ENCODE measurements at places on chromosomes 13 and 19.

GRCh38 chr13:101267656-101268055, 148.7 kb downstream of the NALCN start:
- DNase-seq: peak; percentile 38

GRCh38 chr13:39956036-39956435, 300.6 kb downstream of the COG6 start:
- no peak for DNase-seq

GRCh38 chr13:92346046-92346445, 880.6 kb upstream of the GPC6 start:
- no peak for DNase-seq

DNA sequence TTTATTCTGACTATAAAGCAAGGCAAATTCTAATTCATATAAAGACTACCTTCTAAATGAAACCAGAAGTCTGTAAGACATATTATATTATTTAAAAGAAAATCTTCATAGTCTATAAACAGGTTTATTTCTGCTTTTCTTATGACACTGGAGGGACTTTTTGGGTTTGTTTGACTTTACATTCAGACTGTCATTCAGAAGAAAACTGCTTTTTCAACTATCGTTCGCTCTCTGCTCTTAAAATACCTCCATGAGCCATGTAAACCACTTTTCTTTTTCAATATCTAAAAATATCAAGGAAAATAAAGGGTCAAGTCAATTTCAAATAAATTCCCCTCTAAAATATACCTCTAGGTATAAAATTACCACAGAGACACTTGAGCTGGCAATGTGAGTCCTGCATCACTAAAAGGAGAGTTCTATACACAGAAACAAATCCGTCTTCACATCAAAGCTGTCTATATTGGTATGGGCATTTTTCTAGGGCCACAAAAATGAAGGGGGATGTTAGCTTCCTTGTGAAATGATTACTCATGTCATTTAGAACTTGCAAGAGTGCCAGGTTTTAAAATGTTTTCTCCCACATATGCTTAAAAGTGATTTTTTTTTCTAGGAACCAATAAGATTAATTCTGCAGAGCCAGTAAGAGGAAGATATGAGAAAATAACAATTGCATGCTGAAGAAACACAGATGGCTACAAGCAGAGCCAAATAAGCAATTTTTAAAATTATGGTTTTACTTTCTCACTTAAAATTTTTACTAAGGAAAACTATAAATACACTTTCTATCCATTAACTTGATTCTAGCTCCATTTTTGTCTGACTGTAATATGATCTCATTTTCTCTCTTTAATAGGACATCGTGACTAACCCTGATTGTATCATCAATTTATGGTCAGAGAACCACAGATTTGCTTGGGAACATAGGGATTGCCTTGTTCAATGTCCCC, 181.8 kb downstream of the TBC1D4 start:
- peak; percentile 28 for DNase-seq

DNA sequence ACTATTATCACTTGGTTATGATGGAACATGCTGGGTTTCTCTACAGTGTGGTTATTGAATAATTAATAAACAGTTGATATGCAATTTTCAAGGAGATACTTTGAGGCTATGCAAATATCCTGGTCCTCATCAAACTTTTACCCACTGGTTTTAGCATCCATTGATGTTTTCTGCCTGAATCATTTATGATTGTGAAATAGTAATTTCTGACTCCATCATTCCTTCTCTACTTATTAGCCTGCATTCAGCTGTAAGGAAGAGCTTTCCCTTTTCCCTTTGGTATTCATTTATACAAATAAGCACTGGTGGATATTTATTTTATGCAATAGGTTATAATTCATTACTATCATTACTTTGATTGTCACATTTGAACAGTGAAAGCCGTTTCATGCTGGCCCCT, 13.9 kb upstream of the DNAJC15 start:
- DNase-seq: no peak

DNA sequence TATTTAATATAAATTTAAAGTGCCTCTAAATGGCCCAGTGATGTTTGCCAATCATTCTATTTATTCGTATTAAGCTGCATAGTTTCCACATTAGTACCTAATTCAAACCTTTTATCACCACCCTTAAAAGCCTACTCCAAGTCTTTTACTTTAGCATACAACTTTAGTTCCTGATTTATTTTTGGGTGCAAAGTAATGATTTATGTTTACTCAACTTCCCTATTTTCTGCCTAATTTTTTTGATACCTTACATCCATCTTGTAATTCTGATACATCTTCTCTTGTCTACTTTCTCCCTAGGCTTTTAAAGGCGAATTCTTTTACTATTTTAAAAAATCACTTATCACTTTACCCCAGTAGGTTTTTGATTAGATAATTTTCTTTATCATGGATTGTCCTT, 2651.1 kb upstream of the PCDH20 start:
- no peak for DNase-seq

GRCh38 chr19:22620401-22620800, 13.7 kb upstream of the ZNF492 start:
- no peak for DNase-seq

GRCh38 chr13:98585398-98585754, 8.5 kb upstream of the STK24 start:
- no peak for DNase-seq

DNA sequence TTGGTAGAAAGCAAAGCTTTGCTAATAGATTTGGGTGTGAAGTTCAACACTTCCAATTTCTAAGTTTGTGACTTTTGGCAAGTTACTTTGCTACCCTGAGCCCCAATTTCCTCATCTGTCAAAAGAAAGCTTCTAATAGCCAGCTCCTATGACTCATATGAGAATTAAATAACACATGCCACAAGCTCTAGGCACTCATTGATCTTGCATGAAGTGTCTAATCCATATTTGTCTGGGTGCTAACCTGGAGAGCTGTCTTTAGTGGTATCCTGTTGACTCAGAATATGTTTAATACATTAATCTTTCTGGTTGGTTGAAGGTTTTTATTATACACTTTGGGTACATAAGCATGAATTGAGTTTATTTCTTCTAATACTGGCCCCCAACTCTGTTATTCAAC, 188.8 kb downstream of the POSTN start:
- peak; percentile 14 for DNase-seq
